IPS-NIHi11 (cell line): ENCODE measurements at places on chromosomes 12 and 14.

- no peak for DNase-seq
Observed at GRCh38 chr14:21093769-21094681, 4.4 kb downstream of the ZNF219 start.

DNA sequence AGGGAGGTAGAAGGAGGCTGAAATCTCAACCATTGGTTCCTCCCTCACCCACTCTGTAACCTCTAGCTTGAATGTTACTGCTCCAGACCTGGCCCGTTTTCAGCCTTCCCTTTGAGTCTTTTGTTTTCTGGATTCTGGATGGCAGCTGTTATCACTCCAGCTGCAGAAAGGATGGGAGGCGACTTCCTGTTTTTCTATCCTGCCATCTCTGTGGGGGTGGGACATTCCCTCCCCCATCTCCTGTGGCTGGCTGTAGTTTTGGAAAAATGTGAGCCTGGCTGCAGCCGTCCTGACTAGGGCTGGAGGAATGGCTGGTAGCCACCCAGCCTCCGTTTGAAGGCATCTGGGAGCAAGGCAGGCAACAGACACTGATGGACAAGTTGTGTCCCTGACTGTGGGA is 2.9 kb upstream of the PPFIBP1 start:
- DNase-seq = peak; percentile 45

GRCh38 chr12:20963762-20964161 is 153.3 kb downstream of the SLCO1B3 start:
- no peak for DNase-seq

DNA sequence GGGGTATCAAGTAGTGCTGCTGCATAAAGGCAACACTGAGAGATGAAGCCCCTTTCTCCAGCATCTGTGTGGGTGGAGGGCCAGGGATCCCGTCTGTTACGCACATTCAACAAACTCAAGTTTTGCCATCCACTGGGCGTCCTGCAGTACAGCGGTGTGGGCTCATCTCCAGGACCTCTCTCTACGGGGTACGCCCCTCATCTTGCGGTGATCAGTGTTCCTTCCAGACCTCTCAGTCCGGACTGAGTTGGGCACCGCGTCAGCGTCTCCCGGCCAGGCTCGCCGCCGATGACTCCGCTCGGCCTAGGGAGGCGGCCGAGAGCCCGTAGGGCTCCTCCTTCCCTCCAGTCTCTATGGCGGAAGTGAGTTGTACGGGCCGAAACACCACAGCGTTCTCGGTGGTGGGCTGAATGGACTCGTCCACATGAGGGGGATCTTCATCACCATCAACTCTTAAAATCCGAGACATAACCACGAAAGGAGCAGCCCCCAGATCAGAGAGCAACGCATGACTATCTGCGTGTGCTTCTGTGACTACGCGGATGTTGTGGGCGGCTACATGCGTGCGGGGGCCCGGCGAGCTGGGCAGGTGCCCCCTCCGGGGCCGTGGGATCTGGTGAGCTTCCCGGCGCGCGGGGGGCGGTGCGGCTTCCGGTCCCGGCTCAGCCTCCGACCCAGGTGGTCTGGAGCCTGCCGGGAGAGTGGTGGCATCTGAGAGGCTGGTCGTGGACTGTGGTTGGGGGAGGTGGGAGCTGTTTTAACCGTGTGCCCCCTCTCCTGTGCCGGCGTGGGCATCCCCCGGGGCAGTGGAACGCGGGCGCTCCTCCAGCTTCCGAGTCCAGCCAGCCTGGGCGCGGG is at the start of gene ATG101:
Gene ATG101, plus strand, starts transcription at position 652 of the 858 bp plus-strand sequence. CDS start 3,673 bp downstream, outside the sequence.
- DNase-seq = peak; percentile 95

DNA sequence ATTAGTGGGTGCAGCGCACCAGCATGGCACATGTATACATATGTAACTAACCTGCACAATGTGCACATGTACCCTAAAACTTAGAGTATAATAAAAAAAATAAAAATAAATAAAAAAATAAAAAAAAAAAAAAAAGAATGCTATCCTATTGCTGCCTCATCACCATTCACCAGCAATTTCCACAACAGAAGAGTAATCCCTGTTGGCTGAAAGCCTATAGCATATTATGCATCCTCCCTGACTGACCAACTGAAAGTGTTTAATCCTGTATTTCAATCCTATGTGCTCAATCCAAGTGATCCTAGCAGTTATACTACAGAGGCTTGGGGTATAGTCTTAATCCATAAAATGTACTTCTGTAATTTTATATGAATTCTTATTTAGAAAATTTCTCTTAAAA is 18.5 kb downstream of the DICER1 start:
- DNase-seq = no peak

- DNase-seq = no peak
Observed at GRCh38 chr12:92502417-92503028, 200.3 kb upstream of the PLEKHG7 start.

DNA sequence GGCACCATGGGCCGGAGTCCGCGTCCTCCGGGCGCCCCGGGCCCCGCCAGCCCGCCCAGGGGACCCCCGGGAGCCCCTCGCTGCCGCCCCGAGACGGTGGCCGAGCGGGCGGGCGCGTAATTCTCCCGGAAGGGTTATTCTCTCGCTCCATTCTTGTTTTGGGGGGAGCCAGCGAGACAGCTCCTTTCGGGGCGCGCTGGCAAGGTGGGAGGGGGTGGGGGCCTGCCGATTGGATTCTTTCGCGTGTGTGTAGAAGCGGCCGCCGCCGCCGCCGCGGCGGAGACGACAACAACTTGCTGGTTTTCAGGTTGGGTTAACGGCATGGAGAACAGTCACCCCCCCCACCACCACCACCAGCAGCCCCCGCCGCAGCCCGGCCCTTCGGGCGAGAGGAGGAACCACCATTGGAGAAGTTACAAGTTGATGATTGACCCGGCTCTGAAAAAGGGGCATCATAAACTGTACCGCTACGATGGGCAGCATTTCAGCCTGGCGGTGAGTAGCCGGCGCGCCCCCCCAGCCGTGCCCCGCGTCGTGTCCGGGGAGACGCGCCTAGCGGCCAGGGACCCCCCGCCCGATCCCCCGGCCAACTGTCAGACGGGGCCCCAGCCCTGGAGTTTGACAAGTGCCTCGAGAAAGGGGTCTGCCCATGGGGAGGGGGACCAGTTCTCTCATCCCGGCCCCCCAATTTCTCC is 755 bp downstream of the SETD1B start:
- no peak for DNase-seq

GRCh38 chr12:43396671-43397070 is 155.3 kb downstream of the ADAMTS20 start:
- no peak for DNase-seq

DNA sequence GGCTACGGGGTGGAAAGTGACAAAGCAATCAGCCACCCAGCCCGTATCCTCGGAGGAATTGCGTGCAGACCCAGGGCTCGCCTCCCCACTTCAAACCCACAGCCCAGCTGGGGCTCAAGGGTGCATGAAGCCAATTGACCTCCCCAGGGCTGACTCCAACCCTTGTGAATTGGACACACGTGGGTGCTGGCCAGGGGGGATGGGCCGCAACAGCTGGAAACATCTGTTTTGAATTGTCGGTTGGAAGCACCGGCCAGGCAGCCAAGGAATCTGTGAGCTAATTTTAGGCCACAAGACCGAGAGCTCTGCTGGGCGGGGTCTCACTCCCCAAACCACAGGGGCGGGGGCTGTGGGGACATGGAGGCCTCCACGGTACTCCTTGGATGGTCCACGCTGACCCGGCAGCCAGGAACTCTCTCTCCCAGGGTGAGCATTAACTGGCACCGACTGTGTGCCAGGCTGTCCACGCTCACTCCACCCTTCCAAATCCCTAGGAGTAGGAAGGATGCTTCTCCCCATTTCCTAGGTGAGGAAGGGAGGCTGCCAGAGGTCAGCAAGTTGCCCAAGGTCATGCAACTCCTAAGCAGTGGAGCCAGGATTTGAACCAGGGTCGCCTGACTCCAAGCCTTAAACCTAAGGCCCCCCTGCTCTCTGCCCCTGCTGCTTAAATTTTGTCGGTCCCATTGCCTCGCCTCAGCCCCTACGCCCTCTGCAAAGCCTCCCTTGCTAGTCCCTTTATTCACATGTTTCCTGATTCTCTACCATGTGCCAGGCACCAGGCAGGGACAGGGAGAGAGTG is 11.9 kb upstream of the TMEM119 start:
- DNase-seq = no peak

GRCh38 chr12:3352230-3352629 is 138.8 kb upstream of the PRMT8 start:
- no peak for DNase-seq

DNA sequence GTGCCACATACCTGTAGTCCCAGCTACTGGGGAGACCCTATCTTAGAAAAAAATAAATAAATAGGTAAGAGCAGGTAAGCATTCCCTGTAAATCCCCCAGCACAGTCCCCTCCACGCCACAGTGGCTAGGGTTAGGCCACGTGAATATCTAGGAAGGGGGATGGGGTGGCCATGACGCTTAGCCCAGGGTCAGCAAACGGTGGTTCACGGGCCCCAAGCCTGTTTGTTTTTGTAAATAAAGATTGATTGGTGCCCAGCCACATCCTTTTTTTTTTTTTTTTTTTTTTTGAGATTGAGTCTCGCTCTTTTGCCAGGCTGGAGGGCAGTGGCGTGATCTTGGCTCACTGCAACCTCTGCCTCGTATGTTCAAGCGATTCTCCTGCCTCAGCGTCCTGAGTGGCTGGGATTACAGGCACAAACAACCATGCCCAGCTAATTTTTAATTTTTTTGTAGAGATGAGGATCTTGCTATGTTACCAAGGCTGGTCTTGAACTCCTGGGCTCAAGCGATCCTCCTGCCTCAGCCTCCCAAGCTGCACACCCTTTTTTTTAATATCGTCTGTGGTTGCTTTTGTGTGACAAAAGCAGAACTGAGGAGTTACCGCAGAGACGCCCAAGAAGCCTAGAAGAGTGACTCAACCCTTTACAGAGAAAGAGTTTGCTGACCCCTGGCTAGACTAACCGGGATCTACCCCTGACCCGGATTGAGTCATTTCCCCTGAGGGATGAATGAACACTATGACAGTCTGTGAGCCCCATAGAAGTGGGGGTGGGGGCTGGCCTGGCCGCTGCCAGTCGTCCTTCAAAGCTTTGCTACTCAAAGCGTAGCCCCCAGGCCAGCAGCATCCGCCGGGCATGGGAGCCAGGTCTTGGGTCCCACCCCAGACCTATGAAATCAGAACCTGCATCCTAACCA is 113.7 kb upstream of the NCOR2 start:
- DNase-seq = peak; percentile 66
